IMR-90 (cell line): ENCODE measurements at places on chromosomes 12 and 14. TPM values are rescaled to one million over a fixed set of nuclear protein-coding genes. Genes with fewer than 3 reads are reported as not detected.

DNA sequence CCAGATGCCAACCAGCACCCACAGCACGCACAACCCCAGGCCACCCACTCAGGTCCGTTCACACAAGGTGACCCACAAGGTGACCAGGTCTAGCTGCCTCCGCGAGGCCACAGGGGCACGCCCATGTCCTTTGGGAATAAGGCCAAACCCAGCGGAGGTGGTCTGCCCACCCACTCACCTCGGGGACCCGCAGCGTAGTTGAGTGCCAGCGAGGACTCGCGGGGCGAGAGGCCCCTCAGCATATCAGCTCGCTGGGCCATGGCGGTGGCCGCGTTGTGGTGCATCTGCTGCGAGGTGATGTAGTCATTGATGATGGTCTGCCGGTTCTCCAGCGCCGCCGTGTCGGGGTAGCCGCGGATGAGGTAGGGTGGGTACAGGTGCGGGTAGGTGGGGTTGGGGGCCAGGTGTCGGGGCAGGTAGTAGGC lies 46.8 kb downstream of the RFLNA start:
- no peaks in the 10 kb centered on the region for H3K27me3 ChIP-seq
- no peak overlapping the region for H3K4me3 ChIP-seq
- DNase-seq: no peak
- no peak overlapping the region for H3K27ac ChIP-seq
- no peaks in the 10 kb centered on the region for H3K4me1 ChIP-seq
- H3K36me3 ChIP-seq: peaks cover 78% of the 10 kb centered on the region

GRCh38 chr12:27347779-27348178 lies 15.1 kb downstream of the BMAL2 start:
- H3K36me3 ChIP-seq: no peaks in the 10 kb centered on the region
- no peak for DNase-seq
- H3K4me3 ChIP-seq: no peak overlapping the region
- peaks cover 12% of the 10 kb centered on the region for H3K4me1 ChIP-seq
- no peak overlapping the region for H3K27ac ChIP-seq
- no peaks in the 10 kb centered on the region for H3K27me3 ChIP-seq

GRCh38 chr14:95696741-95697140 lies 10.5 kb downstream of the TCL1B start:
- H3K36me3 ChIP-seq: no peaks in the 10 kb centered on the region
- H3K4me3 ChIP-seq: no peak overlapping the region
- H3K27me3 ChIP-seq: no peaks in the 10 kb centered on the region
- DNase-seq: no peak
- no peak overlapping the region for H3K27ac ChIP-seq
- H3K4me1 ChIP-seq: no peaks in the 10 kb centered on the region

- H3K36me3 ChIP-seq: no peaks in the 10 kb centered on the region
- peaks cover 4% of the 10 kb centered on the region; the same call in 1 of the 2 replicates for H3K4me1 ChIP-seq
- no peak overlapping the region for H3K27ac ChIP-seq
- H3K4me3 ChIP-seq: no peak overlapping the region
- DNase-seq: peak; percentile 13
Measured at GRCh38 chr14:29892327-29892726, 35.3 kb downstream of the PRKD1 start.

DNA sequence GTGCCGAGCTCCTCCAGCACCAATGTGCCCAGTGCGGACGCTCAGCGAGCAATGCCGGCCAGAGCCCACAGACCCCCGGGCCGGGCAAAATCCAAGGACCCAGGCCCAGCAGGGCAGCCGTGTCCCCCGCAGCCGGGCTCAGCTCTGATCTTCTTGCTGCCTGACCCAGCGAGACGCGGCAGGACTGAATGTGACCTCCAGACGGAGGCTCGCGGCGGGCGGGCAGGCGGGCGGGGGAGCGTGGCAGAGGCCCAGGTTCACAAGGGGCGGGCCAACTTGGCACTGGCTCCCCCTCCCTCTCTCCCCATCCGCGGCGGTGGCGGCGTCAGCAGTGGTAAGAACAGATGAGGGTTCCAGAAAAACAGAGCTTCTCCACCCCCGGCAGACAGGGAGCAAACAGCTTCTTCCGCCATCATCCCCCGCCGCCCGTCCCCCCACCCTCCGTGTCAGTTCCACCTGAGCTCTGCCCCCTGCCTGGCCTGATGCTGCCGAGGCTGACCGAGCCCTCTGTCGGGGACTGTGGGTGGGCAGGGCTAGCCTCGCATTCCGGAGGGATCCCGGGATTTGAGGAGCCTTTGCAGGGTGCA lies 94.3 kb downstream of the RFLNA start:
- peak overlapping the region; percentile 48 for H3K4me3 ChIP-seq
- H3K36me3 ChIP-seq: peaks cover 18% of the 10 kb centered on the region
- peaks cover 64% of the 10 kb centered on the region for H3K4me1 ChIP-seq
- H3K27ac ChIP-seq: peak overlapping the region; percentile 79

DNA sequence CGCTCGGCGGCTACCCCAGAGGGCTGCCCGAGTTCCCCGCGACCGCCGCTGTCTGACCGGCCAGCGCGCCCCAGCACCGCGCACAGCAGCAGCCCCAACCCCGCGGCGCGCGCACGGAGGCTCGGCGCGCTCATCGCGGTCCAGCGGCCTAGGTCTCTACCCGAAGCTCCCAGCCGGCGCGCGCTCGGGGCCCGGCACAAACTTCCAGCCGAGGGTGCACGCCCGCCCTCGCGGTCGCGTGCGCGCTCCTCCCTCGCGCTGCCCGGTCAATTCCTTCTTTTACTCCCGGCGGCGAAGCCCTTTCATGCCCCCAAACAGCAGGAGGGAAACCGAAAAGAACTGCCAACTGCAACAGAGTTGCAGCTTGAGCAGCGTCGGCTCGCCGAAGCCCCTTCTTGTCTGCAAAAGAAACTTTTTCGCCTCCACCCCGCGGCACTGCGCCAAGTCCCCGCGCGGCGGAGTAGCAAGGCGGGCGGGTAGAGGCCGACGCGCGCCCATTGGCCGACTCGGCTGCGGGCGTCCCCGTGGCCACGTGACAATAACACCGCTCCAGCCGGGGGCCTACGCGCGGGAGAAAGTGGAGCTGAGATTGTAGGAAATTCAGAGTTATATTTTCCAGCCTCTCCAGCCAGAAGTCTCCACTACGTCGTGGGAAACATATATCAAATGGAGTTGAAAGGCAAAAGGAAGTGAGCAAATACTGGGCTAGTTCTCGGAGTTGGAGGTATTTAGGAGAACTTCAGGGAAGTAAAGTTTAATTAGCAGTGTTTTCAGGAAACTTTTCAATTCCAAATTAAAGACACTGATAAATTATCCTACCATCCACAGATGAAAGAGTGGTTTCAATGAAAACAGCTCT lies at the start of gene LRIG3:
Gene LRIG3, minus strand, starts transcription at position 403 of the 859 bp plus-strand sequence. Its CDS starts 269 bp downstream, at position 134.
- H3K36me3 ChIP-seq: no peaks in the 10 kb centered on the region
- H3K4me3 ChIP-seq: peak within 1 kb of the TSS; percentile 80
- peak; percentile 89 for DNase-seq
- peak within 1 kb of the TSS; percentile 98 for H3K27ac ChIP-seq
- H3K4me1 ChIP-seq: no peaks in the 10 kb centered on the region; the same call in none of the 2 replicates

GRCh38 chr14:52304248-52304904 lies 9.7 kb upstream of the PTGER2 start:
- H3K4me1 ChIP-seq: peaks cover 1% of the 10 kb centered on the region; the same call in 1 of the 2 replicates
- no peaks in the 10 kb centered on the region for H3K36me3 ChIP-seq
- no peaks in the 10 kb centered on the region for H3K27me3 ChIP-seq
- no peak overlapping the region for H3K4me3 ChIP-seq
- H3K27ac ChIP-seq: no peak overlapping the region
- no peak for DNase-seq

- H3K36me3 ChIP-seq: no peaks in the 10 kb centered on the region
- no peak overlapping the region for H3K4me3 ChIP-seq
- no peak overlapping the region for H3K27ac ChIP-seq
- no peak for DNase-seq
Measured at GRCh38 chr12:40752011-40752410, 59.8 kb downstream of the CNTN1 start.

GRCh38 chr14:98726585-98727405 lies 545.2 kb downstream of the BCL11B start:
- H3K36me3 ChIP-seq: no peaks in the 10 kb centered on the region
- H3K4me1 ChIP-seq: no peaks in the 10 kb centered on the region
- DNase-seq: no peak

DNA sequence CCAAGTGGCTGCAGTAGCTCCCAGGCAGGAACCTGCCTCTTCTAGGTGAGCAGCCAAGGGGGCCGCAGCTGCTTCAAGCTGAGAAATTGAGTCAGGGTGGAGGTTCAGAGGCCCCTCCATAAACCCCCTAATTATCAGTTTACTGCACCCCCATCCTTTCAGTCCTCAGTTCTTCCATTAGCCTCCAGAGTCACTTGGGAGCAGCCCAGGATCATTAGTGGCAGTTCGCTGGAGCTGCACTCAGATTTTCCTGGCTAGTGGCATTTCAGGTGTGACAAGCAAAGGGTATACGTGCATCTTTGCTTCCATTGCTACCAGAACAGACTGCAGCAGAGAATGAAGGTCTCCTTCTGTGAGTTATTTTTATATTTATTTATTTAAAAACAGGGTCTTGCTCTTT lies 358.7 kb downstream of the FUT8 start:
- DNase-seq: no peak
- H3K4me1 ChIP-seq: no peaks in the 10 kb centered on the region
- H3K36me3 ChIP-seq: no peaks in the 10 kb centered on the region
- no peak overlapping the region for H3K4me3 ChIP-seq
- H3K27me3 ChIP-seq: no peaks in the 10 kb centered on the region
- H3K27ac ChIP-seq: no peak overlapping the region

- H3K36me3 ChIP-seq: peaks cover 23% of the 10 kb centered on the region
- H3K4me3 ChIP-seq: no peak overlapping the region
- no peaks in the 10 kb centered on the region for H3K27me3 ChIP-seq
- no peaks in the 10 kb centered on the region for H3K4me1 ChIP-seq
- no peak for DNase-seq
Measured at GRCh38 chr12:123754041-123754772, 7.9 kb upstream of the DNAH10 start.

DNA sequence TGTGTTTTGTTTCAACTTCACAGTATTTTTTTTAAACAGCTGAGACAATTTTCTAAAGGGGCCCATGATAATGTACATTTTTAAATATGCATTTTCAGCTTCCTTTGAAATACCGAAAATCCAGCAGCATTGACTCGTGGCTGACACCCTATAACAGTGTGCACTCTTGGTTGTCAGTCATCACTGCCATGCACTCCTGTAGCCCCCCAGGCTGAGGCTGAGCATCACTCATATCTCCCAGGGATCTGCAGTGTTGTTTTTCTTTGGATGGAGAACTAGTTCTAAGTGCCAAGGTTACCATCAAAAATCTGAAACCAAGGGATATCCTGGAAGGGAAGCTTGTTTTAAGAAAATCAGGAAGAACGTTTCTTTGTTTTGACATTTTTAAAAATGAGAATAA lies 81.2 kb downstream of the C14orf132 start:
- no peaks in the 10 kb centered on the region for H3K36me3 ChIP-seq
- H3K27me3 ChIP-seq: no peaks in the 10 kb centered on the region
- DNase-seq: no peak
- peak overlapping the region; percentile 96 for H3K27ac ChIP-seq
- H3K4me1 ChIP-seq: peaks cover 28% of the 10 kb centered on the region

DNA sequence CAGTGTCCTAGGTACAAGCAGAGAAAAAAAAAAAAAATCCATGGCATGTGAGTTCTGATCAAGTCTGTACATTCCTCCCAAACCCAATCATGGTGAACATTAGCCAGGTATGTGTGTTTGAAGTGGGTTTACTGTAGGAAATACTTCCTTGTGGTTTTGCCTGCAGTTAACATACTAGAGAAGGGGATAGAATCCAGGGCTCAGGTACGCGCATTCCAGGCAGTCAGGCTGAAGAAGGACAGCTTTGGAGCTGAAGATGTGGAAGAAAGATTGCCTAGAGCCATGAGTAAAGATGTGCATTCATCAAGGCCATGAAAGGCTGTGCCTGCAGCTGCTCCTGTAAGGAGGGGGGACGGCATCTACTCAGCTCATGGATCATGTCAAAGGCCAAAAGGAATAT lies 88.2 kb upstream of the NTF3 start:
- H3K4me3 ChIP-seq: no peak overlapping the region
- no peak for DNase-seq
- H3K27me3 ChIP-seq: peaks cover 19% of the 10 kb centered on the region
- H3K36me3 ChIP-seq: no peaks in the 10 kb centered on the region

- H3K27me3 ChIP-seq: peaks cover 2% of the 10 kb centered on the region
- no peak overlapping the region for H3K4me3 ChIP-seq
- H3K27ac ChIP-seq: no peak overlapping the region
- peaks cover 3% of the 10 kb centered on the region; the same call in 1 of the 2 replicates for H3K4me1 ChIP-seq
- no peak for DNase-seq
- H3K36me3 ChIP-seq: no peaks in the 10 kb centered on the region
Measured at GRCh38 chr12:105750096-105750495, 388.7 kb downstream of the NUAK1 start.

GRCh38 chr14:99058542-99058941 lies 213.5 kb downstream of the BCL11B start:
- no peak for DNase-seq
- H3K27me3 ChIP-seq: no peaks in the 10 kb centered on the region
- H3K36me3 ChIP-seq: no peaks in the 10 kb centered on the region
- H3K4me1 ChIP-seq: no peaks in the 10 kb centered on the region

DNA sequence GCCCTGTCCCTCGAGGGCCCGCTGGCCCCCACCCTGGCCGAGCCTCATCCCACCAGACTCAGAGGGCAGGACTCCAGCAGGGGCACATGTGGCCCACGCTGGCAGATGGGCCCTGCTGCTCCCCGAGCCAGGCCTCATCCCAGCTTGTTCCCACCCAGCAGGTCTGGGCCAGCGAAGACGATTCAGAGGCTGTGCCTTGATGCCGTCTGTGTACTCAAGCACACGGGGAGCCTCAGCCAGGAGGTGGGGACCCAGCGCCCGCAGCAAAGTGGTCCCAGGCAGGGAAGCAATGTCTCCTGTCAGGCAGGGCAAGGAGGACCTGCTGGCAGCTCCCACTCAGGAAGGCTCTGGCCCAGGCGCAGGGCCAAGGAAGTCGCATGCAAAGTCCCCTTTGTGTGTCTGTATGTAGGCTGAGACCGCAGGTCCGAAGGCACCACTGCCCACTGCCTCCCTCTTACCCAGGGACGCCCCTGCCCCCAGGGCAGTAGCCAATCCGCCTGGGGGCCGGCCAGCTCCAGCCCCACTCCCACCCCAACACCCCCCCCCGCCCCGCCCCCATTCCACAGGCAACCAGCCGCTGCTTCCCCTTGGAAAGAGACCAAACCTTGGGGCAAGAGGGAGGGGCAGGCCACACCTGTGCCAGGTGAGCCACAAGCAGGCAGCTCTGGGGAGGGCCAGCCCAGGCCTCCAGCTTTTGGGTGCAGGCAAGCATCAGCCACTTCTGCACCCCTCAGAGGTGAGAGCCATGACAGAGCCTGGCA lies 9.4 kb downstream of the DEGS2 start:
- H3K36me3 ChIP-seq: no peaks in the 10 kb centered on the region
- H3K27me3 ChIP-seq: no peaks in the 10 kb centered on the region; the same call in 1 of the 2 replicates
- H3K27ac ChIP-seq: no peak overlapping the region
- no peak overlapping the region for H3K4me3 ChIP-seq
- H3K4me1 ChIP-seq: no peaks in the 10 kb centered on the region
- no peak for DNase-seq

NOP9 gene
- 11.7 and 11.8 TPM in 2 replicates for polyA plus RNA-seq

SLC8A3 gene
- not detected in 2 replicates for polyA plus RNA-seq

GPRC5D gene
- polyA plus RNA-seq: not detected in 2 replicates

KCNH3 gene
- 0.10 and 0.20 TPM in 2 replicates for polyA plus RNA-seq

RFX4 gene
- not detected in 2 replicates for polyA plus RNA-seq
